ENCODE measurements at places on chromosomes 11 and 22. TPM values are rescaled to one million over a fixed set of nuclear protein-coding genes. Genes with fewer than 3 reads are reported as not detected.
A peak's percentile ranks its signal among the peaks of the same experiment; 100 is the strongest.

GRCh38 chr11:79062814-79063762, 377.7 kb downstream of the TENM4 start:
- DNase-seq, result peak; percentile 45

DNA sequence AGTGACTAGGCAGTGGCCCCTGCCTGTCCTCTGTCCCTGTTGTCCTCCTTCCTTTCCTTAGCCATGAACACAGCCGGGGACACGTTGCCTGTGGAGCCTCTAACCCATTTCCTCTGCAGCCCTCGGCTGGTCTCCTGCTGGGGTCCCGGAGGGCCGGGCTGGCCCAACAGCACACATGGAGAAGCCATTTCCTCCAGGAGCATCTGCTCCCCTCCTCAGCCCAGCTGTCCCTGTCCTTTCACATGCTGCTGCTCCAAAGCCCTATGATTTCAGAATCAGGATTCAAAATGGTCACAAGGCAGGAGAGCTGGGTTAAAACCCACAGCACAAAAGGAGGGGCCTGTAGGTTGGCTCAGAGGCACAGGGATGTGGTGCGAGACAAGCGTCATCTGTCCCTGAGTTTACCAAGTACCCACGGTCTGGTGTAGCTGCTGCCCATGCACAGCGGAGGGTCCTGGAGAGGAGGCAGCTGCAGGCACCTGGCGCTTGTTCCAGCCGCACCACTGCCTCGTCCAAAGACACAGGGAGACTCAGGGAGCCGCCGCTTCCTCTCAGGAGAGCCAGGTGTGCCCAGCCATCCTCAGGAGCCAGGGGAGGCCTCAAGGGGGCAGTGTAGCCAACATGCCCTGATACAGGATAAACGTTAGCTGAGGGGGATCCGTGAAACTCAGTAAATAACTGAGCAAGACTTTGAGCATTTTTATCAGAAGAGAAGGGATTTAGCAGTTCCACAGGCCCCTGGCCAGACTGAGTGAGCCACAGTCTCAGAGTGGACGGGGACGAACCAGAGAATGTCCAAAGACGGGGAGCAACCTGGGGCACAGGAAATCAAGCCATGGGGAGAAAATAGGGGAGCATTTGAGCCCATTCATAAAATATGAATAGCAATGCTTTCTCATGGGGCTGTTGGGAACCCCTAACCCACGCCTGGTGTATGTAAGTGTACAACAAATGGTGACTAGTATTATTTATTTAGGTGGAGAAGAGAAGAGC, 3.9 kb upstream of the VSIG10L2 start:
- DNase-seq, result peak; percentile 66

DNA sequence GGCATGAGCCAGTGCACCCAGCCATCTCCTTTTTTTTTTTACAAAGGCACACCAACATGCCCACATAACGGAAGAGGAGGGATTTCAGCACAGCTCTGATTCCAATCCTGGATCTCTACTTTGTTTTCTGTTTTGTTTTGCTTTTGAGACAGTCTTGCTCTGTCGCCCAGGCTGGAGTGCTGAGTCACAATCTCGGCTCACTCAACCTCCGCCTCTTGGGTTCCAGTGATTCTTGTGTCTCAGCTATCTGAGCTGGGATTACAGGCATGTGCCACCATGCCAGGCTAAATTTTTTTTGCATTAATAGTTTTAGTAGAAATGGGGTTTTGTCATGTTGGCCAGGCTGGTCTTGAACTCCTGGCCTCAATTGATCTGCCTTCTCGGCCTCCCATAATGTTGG, 28.1 kb downstream of the VSTM5 start:
- no peak for DNase-seq

- no peak for DNase-seq
These were observed 24.5 kb upstream of the CSTF3 start for GRCh38 chr11:33185756-33186155.

Gene MLC1
- 0.37 TPM for total RNA-seq

GRCh38 chr22:33864723-33865130, 55.5 kb downstream of the LARGE1 start:
- no peak for DNase-seq

Gene NLRP14
- total RNA-seq, result not detected

Gene CNGA4
- total RNA-seq, result not detected

- no peak for DNase-seq
These were observed 221.2 kb downstream of the SBF2 start for GRCh38 chr11:10072841-10073240.

DNA sequence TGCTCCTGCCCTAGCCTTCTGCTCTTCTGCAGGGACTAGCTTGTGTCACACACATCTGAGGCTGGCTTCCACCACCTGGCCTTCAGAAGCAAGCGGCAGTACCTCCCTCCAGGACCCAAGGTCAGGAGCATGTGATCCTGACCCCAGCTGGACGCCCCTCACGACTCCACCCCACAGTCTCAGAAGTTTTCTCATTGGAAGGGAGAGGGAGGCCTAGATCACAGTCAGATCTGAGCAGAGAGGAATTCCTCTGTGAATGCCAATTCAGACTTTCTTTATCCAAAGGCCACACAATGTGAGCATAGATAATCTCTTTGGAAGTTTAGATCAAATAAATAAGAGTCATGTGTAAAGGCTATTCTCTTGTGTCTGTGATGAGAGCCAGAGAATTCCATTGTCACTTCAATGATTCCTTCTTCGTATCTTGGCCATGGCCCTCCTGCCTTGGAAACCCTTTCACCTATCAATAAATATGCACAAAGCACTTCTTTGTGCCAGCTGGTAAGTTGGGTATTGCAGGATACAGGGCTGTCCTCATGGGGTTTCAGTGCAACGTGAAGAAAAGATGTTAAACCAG, 142.9 kb downstream of the SNX19 start:
- no peak for DNase-seq

DNA sequence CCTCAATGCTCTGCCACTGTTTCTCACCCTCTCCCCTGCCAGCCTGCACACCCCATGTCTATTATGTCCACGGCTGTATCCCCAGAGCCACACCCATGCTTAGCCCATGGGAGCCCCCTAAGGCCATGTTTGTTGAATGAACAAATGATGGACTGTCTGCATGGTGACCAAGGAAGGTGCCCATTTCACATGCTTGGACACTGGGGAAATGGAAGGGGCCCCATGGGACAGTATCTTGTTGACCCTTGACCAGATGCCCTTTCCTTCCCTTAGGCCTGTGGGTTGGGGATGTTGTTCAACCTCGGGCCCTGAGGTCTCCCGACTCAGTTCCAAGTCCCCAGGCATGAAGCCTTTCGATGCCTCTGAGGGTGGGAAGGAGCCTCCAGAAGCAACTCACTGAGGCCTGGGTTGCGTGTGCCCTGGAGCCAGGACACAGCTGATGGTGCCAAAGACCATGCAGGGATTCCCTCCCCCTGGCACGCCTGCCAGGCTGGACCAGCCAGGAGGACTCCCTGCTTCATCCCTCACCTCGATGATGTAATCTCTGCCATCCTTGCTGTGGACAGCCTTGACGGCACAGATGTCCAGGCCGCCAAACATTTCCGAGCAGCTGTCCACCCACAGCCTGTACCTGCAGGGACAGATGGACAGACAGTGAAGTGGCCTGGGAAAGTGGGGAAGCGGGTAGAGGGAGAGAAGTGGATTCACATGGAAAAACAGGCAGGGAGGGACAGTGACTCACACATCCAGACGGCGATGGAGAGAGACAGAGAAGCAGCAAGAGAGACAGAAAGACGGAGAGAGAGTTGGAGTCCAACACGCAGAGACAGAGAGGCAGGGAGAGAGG, 58.9 kb downstream of the FBXO7 start:
- no peak for DNase-seq

DNA sequence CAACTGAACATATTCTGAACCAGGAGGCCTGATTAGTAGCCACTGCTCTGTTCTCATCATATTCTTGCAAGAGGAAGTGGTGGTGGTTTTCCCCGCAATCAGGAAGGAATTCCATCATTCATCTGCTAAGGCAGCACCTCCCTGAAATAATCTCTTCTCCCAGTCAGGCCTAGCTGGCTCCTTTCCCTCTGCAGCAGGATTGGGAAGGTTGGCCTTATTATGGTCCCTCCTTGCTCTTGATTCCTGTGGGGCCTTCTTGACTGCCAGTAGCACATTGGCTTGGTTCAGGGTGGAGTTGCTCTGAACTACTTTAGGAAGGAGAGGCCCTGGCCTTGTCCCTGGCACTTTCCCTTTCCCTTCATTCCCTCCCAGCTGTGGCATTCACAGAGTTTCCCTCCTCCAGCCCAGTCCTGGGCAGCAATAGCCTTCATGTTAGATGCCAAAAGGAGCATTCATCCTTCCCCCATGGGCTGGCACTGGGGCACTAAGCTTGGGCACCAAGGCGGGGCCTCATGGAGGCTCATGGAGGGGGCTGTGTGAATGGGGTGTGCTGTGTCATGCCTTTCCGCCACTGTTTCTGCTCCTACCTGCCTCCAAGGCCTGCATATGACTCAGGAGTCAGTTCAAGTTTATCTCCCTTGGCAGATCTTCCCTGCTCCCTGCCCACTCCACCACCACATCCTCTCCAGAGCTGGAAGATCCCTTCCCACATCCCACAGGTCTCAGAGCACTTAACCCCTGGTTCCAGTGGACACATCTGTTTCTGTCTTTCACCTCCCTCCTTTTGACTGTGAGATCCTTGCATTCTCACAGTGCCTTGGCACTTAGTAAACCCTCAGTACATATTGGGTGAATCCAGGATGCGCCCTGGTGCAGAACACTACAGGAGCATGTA, 27.6 kb upstream of the CD44 start:
- no peak for DNase-seq

DNA sequence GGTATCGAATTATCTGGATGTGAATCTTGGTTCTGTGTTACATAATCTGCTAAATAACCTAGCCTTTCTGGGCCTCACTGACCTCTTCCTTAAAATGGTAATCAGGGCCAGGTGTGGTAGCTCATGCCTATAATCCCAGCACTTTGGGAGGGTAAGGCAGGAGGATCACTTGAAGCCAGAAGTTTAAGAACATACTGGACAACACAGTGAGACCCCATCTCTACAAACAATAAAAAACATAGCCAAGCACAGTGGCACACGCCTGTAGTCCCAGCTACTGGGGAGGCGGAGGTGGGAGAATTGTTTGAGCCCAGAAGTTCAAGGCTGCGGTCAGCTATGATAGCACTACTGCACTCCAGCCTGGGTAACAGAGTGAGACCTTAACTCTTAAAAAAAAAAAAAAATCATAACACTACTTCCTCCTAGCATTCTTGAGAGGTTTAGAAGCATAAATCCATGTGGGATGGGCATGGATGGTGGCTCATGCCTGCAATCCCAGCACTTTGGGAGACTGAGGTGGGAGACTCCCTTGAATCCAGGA, 72.5 kb downstream of the C11orf65 start:
- DNase-seq, result no peak

- DNase-seq, result no peak
These were observed 488.6 kb downstream of the METTL15 start for GRCh38 chr11:28596816-28597215.

Gene NXPE1
- not detected for total RNA-seq

Gene OR51B2
- total RNA-seq, result not detected

Gene SLC22A12
- not detected for total RNA-seq

GRCh38 chr22:29166180-29166579, 39.5 kb upstream of the EMID1 start:
- no peak for DNase-seq

DNA sequence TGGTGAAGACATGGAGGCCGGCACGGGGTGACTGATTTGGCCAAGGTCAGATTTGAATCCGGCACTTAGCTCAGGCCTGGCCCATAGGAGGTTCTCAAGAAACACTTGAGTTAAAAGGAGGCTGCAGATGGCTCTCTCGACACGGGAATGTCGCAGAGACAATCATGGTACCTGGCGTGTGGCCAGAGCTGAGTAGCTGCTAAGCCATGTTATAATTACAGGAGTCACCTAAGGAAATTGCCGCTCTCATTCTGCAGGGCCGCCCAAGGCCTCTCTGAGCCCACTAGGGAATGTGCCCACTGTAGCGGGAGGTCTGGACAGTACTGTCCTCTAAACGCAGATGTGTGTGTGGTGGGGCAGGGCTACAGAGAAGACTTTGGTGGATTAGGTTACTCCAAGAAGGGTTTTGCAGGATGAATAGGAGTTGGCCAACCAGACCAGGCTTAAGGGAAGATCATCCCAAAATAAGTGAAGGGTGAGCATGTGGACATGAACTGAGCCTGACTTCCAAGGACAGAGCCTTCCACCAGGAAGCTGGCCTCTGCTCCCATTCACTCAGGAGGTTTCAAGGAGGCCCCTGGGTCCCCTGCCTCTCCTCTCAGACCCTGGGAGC, 19.3 kb upstream of the PRR5 start:
- DNase-seq, result no peak

Gene ZNHIT2
- total RNA-seq, result 22.3 TPM

Gene C11orf87
- total RNA-seq, result not detected

- DNase-seq, result no peak
These were observed 30.6 kb upstream of the PDE2A start for GRCh38 chr11:72704783-72705265.

Gene KRTAP5-3
- not detected for total RNA-seq

DNA sequence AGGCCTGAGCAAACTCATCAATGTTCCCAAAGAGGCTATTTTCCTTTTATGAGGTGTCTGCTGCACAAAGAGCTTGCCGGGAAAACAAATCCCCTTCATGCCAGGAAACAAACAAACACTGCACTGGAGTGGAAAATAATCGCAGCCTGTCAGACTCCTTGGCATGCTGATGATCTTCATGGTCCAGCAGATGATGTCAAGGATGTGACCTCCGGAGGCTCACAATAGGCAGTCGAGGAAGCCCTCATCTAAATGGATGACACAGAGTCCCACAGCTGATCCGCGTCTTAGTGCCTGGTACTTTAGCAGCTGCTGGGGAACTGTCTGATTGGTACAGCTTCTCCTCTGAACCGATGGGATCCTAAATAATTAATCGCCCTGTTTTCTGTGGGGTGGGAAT, 187.6 kb downstream of the TENM4 start:
- DNase-seq, result no peak

Gene OR52E5
- total RNA-seq, result not detected

GRCh38 chr11:12800032-12800671, 125.9 kb downstream of the TEAD1 start:
- peak; percentile 39 for DNase-seq

GRCh38 chr22:36608987-36609386, 80.0 kb upstream of the EIF3D start:
- no peak for DNase-seq

DNA sequence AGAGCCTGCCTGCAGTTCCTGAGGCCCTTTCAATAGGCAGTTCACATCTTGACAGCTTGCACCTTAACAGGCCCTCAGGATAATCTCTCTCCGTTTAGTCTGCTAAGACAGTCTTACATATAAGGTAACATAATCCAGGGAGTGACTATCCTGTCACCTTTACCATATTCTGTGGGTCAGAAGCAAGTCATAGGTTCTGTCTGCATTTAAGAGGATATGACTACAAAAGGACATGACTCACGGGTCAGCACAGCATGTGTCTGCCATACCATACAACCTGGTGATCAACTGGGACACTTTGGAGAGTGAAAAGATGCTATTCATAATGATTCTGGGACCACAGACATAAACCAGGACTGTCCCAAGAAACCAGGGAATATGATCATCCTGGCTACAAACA, 611.1 kb downstream of the SOX6 start:
- DNase-seq, result no peak

DNA sequence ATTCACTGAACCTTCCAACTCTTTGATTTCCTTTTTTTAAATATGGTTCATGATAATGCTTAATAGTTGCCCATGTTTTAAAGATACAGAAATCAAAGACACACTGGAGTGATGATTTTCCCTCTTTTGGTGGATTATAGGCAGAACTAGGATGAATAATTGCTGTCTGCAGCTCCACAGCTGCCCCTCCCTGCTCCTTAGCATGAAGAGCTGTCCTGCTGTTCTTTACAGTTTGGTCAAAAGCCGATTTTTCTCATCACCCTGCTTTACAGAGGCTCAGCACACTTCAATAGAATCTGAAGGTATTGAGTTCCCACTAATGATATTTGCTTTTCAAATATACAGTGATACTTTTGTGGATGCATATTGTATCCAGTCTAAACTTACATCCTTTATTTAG, 202.6 kb downstream of the AASDHPPT start:
- no peak for DNase-seq

All from A673 (cell line).